ENCODE measurements at places on chromosomes 12 and 14.

- DNase-seq, result no peak
These were observed 305.9 kb upstream of the G2E3 start for GRCh38 chr14:30252783-30253674.

DNA sequence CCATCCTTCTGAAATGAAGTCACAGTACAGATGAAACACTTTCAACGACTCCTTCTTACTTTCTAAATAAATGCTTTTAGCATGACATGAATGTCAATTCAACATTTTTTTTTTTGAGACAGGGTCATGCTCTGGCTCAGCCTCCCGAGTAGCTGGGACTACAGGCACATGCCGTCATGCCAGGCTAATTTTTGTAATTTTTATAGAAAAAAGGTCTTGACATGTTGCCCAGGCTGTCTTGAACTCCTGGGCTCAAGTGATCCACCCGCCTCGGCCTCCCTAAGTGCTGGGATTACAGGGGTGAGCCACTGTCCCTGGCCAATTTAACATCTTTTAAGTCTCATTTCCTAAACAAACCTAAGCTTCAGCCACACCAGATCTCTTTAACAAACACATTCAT, 16.4 kb downstream of the GALNT6 start:
- DNase-seq, result no peak

DNA sequence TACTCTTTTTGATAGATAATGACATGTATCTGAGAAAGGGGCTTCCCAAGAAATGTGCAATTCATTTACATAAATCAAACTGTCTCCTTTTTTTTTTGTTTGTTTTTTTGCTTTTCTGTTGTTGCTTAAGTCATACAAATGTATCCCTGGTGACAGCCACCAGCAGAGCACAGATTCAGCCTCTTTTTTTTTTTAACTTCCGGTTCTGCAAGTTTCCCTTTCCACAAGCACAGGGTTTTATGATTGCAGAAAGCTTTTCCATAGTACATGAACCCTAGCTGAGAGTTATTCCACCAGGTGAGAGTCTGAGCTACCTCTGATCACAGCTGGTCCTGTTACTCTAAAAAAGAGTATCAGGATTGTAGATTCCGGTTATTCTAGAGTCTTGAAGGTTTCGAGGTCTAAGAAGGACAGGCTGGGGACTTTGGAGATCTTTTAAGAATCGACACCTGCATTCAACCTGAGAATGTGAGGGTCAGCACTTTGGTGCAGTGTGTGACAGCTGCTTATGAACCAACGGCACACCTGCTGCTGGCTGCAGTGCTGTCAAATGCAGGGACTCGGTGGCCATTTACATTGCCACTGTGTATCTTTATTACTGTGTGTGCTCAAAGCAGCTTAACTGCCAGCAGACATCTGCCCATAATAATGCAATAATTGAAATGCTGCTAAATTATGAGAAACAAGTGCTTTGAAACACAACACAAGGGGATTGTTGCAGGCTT, 551.7 kb downstream of the NRXN3 start:
- DNase-seq, result no peak

DNA sequence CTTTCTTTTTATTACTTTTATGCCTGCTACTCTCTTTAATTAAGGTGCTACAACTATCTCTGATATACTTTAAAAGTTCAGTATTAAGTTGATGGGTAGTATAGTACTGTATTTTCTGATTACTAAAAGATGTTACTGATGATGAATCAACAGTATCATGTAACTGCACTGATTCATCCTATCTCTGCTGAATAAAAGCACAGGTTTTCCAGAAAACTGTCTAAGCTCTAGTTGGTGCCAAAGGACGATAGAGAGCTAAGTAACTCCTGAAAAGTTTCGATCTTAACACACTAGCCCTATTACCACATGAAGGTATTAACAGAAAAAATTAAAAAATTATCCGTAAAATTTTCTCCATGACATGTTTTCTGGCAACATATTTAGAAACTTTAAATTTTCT, 2.1 kb downstream of the SCAF11 start:
- DNase-seq, result no peak

DNA sequence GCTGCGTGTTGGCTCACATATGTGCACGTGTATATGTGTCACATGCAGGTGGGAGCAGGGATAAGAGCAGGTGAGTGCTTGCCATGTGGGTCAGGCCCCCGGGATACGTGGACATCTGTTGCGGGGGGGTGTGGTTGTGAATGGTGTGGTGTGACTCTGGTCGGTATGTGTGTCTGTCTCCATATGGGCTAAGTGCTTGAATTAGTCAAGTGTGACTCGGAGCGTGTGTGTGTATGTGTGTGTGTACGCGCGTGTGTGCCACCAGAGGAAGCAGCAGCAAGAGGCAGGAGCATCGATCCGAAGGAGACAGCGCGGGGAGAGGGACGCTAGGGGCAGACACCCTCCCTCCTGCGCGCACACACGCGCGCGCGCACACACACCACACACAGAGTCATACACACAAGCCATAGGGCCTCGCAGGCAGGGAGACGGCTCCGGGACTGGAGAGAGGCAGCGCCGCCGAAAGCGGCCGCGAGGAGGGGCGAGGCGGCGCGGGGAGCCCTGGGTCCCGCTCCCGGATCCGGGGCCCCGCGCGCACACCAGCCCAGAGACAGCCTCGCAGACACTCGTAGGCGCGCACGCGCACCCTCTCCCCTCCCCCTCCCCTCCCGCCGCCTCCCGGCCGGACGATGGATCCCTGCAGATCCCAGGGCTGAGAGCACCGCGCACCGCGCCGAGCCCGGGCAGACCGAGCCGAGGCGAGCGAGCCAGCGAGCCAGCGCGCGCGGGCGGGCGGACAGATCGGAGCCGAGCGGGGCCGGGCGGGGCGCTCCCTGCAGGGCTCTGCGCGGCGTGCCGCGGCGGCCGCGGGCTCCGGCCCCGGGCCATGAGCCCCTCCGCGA, at the start of gene ASIC1:
ASIC1 (plus strand) TSS at position 597 of the 842 bp plus-strand sequence. CDS start 1,171 bp downstream, outside the sequence.
- DNase-seq, result peak; percentile 17

DNA sequence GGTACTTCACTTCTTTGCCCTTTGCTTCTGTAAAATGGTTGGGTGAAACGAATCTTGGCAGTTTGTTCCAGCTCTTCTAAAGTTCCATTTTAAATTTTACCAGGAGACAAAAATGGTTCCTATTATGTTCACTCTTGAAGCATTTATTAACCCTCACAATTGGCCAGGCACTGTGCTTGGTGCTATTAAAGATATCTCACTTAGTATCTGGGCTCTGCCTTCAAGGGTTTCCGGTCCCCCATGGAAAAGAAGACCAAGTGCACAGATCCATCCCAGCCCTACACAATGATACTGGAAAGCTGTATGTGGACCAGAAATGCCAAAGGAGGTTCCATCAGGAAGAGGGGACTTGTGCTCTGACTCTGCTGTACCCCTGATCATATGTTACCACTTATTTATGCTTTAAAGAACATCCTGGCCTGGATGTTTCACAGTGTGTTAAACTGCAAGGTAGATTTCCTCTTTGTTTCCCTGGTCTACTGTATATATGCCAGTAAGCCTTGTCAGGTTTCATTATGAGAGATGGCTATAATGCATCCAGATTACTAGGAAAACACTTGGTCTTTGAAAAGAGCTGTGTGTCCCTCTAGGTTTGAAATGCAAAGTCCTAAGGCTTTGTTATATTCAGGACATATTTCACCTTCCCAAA, 154.8 kb downstream of the PRKCH start:
- no peak for DNase-seq

GRCh38 chr14:103130017-103130764, 6.9 kb downstream of the TNFAIP2 start:
- DNase-seq, result no peak

DNA sequence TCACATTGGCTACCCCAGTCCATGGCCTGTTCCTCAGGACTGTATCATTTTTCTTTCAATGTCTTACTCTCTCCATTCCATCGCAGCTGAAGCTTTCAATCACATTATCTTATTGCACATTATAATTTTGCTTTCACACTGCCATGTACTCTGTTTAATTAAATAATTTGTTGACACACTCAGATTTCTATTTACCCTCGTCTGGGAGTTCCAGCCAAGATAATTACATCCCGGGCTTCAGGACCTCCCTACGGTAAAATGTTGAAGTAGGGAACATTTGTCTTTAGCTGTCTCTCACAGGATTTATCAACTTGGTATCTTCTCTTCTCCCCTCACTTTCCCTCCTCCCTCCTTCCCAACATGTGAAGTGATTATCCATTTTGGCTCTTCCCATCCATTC, 177.2 kb upstream of the RASSF8 start:
- DNase-seq, result no peak

- peak; percentile 94 for DNase-seq
These were observed 12.4 kb downstream of the FAM181A start for GRCh38 chr14:93939304-93940229.

DNA sequence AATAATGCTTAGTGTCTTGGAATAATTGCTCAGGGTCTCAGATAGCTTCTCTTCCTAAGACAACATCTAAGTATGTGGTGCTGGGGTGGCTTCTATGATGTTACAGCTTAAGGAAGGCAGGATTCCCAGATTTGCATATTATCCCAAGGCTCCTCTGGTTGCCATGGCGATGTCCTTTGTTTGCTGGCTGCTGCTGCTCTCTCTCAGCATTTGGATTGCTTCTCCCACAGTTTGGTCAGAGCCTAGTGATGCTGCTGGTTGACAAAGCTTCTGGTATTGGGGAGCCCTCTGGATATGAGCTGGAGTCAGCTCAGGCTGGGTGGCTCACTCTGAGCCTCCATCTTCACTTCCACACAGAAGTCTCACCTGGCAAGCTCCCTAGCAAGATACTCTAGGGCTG, 56.4 kb upstream of the FBXO33 start:
- no peak for DNase-seq

GRCh38 chr12:105931762-105932570, 206.8 kb downstream of the NUAK1 start:
- DNase-seq, result no peak

GRCh38 chr12:51678086-51678724, 87.2 kb downstream of the SCN8A start:
- peak; percentile 1 for DNase-seq

- no peak for DNase-seq
These were observed 151.6 kb downstream of the SEC23A start for GRCh38 chr14:38951451-38951850.

DNA sequence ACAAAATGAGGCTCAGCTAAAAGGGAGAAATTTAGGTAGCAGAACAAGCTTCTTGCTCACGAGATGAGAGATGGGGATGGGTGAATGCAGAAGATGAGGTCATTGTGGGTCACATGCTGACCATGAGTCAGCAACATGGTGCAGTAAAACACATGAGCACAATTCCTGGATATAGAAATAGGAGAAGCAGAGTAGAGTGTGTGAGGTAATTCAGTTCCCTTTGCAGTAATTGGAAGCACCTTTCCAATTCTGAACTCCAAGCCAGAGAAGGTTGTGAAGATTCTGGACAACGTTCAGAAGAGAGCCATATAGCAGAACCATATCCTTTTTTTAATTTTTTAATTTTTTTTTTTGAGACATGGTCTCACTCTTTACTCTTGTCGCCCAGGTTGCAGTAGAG, 62.0 kb upstream of the LMNTD1 start:
- DNase-seq, result no peak

- DNase-seq, result peak; percentile 42
These were observed 6.2 kb downstream of the ISCU start for GRCh38 chr12:108568338-108569154.

GRCh38 chr12:57766464-57767304, at the start of gene CYP27B1:
CYP27B1 (minus strand) TSS chr12:57767078; CDS start chr12:57767041, 37 bp downstream.
- no peak for DNase-seq

- DNase-seq, result no peak
These were observed 996 bp downstream of the SLC41A2 start for GRCh38 chr12:104956870-104957718.

GRCh38 chr12:31310488-31310887, 15.5 kb downstream of the SINHCAF start:
- no peak for DNase-seq

DNA sequence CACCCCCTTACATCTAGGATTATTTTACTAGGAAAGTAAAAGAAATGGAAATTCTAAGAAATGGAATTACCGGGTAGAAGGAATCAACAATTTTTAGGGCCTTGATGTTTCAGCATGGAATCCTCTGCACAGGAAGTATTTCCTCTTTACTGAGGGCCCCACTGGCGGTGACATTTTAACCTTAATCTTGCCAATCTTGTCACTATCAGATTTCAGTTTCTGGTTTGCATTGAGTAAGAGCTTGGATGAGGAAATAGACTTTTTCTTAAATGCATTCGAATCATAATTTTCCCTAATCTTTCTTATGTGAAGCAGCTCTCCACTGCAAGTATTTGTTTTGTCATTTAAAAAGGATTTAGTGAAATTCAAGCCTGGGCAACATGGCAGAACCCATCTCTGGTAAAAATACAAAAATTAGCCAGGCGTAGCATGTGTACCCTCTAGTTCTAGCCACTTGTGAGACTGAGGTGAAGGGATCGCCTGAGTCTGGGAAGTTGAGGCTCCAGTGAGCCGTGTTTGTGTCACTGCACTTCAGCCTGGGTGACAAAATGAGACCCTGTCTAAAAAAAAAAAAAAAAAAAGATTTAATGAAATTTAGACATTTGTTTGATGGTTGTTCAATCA, 40.7 kb downstream of the TPCN1 start:
- no peak for DNase-seq

DNA sequence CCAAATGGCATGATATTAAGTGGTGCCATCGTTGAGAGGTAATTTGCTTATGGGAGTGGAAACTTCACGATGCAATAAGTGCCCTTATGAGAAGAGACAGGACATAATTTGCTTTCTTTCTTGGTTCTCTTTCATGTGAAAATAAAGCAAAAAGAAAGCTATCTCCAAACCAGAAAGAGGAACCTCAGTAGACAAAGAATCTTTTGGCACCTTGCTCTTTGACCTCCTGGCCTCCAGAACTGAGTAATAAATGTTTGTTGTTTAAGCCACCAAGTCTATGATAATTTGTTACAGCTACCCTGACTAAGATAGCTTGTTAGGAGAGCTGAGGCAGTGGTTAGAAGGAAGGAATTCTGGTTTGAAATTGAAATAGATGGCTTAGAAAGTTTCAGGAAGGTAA, 39.6 kb downstream of the CCER1 start:
- DNase-seq, result no peak

GRCh38 chr14:99230208-99231151, 41.5 kb downstream of the BCL11B start:
- DNase-seq, result peak; percentile 83

- no peak for DNase-seq
These were observed 12.8 kb upstream of the ZDHHC22 start for GRCh38 chr14:77154421-77154820.

DNA sequence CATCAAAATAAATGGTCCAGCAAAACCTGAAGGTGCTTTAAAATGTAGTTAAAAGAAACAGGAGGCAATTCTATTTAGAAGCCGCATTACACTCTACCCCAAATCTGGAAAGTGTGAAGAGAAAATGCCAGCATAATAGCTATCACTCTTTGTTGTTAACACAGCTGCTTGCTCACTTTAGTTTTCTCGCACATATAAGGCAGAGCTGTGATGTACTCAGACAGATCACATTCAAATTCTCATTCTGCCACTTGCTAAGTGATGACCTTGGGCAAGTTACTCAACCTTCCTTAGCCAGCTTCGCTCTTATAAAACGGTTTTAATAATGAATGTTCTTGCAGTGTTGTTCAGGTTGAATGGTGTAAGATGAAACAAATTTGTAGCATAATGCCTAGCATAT, 56.0 kb upstream of the MGAT4C start:
- no peak for DNase-seq

- DNase-seq, result peak; percentile 48
These were observed 26.2 kb downstream of the RFLNA start for GRCh38 chr12:124321040-124321481.

GRCh38 chr12:66774929-66775328, 96.1 kb upstream of the GRIP1 start:
- no peak for DNase-seq
